ACHN (cell line): ENCODE measurements at places on chromosomes 1 and 21.

- DNase-seq, result no peak
Observed at GRCh38 chr21:46538851-46539666, 65.8 kb downstream of the S100B start.

GRCh38 chr1:196877964-196878363, 9.9 kb upstream of the CFHR4 start:
- no peak for DNase-seq

DNA sequence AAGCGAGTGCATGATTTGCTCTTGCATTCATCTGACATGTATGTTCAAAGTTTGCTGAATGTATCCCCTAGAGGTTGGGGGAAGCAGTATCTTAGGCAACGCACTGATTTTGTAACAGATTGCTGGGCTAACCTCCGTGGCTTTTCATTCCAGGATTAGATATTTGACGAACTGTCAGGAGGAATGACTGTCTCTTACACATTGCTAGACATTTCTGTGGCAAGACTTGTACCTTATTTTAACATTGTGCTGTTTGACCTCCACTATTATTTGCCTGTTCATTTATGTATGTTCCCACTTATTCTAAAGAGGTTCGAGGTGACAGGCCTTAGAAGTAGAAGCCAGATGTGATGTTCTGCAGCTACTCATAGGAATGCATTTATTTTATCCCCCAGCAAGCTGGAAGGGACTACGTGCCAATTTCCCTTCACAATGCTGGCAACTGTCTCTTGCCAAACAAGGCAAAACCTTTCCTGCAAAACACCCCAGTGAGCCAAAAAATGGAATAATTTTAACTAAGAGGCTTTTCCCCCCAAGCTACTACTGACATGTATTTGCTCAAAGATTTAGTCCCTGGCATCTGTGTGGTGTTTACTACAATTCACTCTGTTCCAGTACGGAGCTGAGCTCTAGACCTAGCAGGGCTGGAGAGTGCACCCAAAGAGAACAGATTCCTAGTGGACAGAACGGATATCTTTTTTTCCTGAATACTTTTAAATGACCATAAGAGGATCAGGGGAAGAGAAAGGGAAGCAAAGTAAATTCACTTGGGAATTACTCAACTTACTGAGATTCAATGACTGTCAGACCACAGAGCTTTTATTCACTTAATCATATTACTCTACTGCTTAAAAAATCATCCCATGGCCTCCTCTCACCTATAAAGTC, 646.2 kb downstream of the SMYD3 start:
- no peak for DNase-seq

DNA sequence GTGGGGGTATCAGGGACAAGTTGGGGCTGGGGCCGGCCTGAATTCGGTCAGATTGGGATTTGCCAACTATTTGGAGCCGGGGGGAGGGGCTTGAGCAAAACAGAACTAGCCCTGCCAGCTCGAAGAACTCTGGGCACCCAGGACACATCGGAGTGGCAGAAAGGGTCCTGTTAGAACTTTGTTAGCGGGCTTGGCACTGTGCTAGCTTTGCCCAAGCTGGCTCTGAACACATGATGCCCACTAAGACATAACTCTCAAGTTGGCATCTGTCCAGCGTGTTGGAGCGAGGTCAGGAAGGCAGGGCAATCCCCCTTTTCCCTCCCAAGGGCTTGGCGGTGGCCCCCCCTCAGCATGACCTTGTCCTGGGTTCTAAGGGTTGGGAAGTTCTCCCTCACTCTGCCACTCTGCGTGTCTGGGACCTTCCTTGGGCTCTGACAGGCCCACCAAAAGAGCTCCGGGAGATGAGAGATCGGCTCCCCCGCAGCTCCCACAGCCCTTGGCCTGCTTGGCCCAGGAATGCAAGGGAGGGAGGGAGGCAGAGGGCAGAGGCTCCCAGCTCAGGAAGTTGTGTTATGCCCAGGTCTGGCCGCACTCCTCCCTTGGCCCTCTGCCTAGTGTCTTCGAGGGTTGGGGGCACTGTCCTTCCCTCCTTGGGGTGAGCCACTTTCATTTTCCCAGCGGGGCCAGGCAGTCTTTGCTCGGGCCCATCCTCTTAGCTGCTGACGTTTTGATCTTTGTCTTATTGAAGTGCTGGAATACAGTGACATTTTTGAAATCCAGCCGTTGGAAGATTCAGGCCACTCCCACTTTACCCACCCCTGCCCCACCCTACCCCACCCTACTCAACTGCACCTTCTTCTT, 1.2 kb downstream of the LMNA start:
- peak; percentile 83 for DNase-seq

- no peak for DNase-seq
Observed at GRCh38 chr1:208298593-208299269, 54.5 kb upstream of the PLXNA2 start.

GRCh38 chr1:33430692-33431593, at the start of gene PHC2:
Gene PHC2 (minus strand): TSS chr1:33431095. CDS start chr1:33375539, 55,556 bp downstream.
- peak; percentile 92 for DNase-seq
